ENCODE measurements at places on chromosomes 4 and X. TPM values are rescaled to one million over a fixed set of nuclear protein-coding genes. Genes with fewer than 3 reads are reported as not detected.

FAT4 gene
- total RNA-seq, result 11.3 TPM

LNX1 gene
- 25.6 TPM for total RNA-seq

DNA sequence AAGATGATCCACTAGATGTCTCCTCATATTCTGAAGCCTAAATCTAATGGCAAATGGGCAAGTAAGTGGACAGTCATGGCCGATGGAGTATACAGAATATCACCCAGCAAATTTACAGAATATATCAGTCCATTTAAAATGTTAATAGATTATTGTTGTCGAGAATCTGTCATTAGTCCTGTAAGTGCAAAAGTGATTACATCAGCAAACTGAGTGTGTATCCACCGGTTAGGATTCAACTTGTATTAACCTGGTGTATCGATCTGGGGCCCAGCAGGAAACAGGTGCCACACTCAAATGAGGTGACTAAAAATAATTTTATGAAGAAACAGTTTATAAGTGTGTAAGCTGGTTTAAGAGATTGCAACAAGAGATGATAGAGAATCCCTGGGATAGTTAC lies 367.9 kb upstream of the FAM47C start:
- no peak for DNase-seq

- no peak for DNase-seq
Observed at GRCh38 chr4:119110121-119110520, 25.5 kb upstream of the MYOZ2 start.

DNA sequence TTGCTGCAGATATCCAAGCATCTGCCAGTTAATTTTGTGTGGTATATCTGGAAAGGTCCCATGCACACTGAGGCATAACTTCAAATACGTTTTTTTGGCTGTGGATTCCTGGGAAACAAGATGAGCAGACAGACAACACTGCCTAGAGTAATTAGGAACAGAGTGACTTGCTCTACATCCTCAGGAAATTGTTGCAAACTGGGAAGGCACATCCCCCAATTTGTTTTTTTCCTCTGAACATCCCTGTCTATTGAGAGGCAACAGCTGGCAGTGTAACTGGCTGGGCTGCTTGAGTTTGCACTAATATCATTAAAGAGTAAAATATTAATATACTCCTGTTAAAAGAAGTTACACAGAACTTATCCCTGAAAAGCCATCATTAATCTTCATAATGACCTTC lies 207.7 kb upstream of the SLIT2 start:
- DNase-seq, result peak; percentile 64

ZMAT1 gene
- total RNA-seq, result 20.0 TPM

GRCh38 chr4:86608757-86609375 lies 14.8 kb downstream of the PTPN13 start:
- DNase-seq, result no peak

DNA sequence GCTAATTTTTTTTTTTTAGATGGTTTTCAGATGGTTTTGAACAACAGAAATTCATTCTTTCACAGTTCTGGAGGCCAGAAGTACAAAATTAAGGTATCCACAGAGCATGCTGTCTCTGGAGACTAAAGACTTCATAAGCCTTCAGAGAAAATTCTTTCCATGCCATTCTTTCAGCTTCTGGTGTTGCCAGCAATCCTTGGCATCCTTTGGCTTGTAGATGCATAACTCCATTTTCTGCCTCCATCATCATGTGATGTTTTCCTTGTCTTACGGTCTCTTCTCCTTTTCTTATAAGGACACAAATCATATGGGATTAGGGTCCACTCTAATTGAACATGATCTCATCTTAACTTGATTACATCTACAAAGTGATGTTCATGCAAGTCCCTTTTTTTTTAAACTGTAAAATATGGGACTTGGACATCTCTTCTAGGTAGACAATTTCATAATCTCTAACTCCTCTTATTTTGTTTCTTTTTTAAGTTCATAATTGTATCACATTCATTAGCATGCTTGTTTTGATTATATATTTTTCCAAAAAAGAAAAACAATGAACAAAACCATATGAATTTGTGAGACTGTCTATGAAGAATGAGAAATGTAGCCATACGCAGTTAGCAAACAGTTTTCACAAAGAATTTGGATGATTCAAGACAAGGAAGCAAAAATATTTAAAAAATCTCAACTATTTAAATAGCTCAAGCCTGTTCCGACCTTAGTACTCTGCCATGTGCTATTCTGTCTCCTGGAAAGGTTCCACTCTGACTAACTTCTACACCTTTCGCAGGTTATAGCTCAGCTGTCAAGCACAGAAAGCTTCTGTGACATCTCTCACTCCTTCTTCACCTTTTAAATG lies 53.1 kb upstream of the GIMD1 start:
- no peak for DNase-seq

GRCh38 chr4:34196375-34196774 lies 2047.9 kb downstream of the ARAP2 start:
- no peak for DNase-seq

GRCh38 chr4:5996641-5997040 lies 21.6 kb downstream of the C4orf50 start:
- no peak for DNase-seq

DNA sequence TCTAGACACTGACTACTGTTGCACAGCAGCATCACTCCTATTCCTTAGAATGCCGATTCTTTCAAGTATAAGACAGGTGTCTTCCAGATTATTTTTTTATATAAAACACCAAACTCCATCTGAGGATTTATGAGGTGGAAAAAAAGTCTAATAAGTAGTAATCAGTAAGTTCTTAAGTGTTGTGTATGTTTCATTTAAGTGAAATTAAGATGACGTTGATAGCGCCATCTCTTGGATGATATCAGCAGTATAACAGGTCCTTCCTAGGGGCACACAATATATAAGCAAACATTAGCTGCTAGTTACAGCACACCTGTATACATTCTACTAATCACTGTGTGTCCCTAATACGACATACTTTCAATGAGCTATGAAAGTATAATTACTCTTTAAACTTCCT lies 99.6 kb upstream of the STS start:
- no peak for DNase-seq

RNF150 gene
- total RNA-seq, result 34.2 TPM

GRCh38 chr4:39320381-39321115 lies 45.6 kb downstream of the RFC1 start:
- DNase-seq, result no peak

GRCh38 chrX:71941776-71942175 lies 31.1 kb downstream of the NHSL2 start:
- DNase-seq, result no peak

CLNK gene
- 2.8 TPM for total RNA-seq

DNA sequence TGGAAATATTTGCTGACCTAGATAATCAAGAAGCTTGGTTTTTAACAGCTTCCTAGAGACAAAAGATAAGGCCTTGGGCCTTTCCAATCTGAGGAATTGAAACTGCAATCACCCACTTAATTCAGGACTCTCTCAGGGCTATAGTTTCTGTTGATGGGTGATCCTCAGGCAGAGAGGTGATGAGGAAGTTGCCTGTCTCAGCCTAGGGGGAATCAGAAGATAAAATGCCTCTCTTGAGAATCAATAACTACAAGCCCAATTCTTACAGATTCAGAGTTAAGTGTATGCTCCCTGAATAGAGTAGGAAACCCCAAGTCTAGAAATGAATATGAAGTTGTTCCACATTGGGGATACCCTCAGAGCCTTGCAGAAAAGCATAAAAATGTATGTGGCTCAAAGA lies 45.5 kb downstream of the NFKB1 start:
- DNase-seq, result no peak

- peak; percentile 45 for DNase-seq
Observed at GRCh38 chr4:138645289-138645688, 370.3 kb upstream of the NOCT start.

DNA sequence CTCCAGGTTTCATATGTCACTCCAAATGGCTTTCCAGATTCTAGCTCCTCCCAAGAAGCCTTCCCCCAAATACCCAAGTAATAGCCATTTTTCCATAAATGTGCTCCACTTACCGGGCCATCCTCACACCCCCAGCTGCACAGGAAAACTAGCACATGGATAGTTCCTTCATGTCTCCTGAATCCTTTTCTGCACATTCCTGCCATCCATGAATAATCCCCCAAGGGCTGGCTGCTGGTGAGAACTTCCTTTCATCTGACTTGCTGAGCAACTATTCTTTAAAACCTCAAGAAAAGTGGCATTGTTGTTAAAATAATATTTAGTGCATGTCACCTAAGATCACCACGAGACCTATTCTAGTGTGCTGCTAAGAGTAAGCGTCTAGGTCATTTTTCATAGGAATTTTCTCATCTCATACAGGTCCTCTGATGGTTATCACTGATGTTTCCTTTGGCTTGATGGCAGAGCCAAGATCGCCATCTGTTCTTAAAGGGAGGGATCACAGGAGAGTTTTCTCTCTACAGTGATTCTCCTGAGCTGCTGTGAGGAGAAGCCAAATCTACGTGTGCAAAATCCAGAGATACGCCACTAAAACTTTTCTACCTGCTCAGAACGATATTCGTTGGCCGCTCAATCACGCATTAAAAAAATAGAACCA lies 71.3 kb downstream of the MAP3K15 start:
- no peak for DNase-seq

MEPE gene
- total RNA-seq, result not detected

SATL1 gene
- not detected for total RNA-seq

- peak; percentile 65 for DNase-seq
Observed at GRCh38 chr4:23770011-23770410, 119.8 kb downstream of the PPARGC1A start.

- DNase-seq, result no peak
Observed at GRCh38 chrX:12241026-12241425, 102.8 kb downstream of the FRMPD4 start.

SULT1E1 gene
- total RNA-seq, result 1.4 TPM

- DNase-seq, result no peak
Observed at GRCh38 chrX:123869488-123869887, 9.6 kb downstream of the XIAP start.

DNA sequence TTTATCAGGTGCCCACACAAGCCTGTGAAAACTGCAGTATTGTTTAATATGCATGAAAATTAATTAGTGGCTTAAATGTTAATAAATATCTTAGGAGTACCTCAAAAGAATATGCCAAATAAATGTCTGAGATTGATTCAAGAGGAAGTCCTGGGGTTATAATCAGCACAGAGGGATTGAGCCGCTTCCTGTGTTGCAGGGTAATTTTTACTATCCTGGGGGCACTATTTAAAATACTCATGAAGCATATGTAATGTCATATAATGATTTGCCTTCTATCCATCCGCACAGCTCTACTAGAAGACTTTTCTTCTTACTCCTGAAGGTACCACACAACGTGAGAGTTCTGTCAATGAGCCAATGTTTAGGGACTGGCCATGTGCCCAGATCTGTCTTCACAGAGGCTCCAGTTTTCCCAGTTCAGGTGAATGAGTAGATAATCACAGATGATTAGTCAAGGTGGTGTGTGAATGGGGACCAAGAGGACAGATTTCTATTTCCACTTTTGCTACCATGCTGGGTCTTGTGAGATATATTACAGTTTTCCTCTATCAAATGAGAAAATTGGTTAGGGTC lies 233.3 kb downstream of the USP46 start:
- no peak for DNase-seq

- DNase-seq, result no peak
Observed at GRCh38 chr4:1793496-1793840, 375 bp downstream of the FGFR3 start.

GRCh38 chr4:142402900-142403299 lies 443.2 kb downstream of the INPP4B start:
- DNase-seq, result no peak

PABPC4L gene
- 3.0 TPM for total RNA-seq

DUX4 gene
- not detected for total RNA-seq

- no peak for DNase-seq
Observed at GRCh38 chr4:152634110-152634760, 45.6 kb downstream of the TMEM154 start.

GRCh38 chrX:11064851-11065600 lies 46.1 kb upstream of the HCCS start:
- no peak for DNase-seq

GRCh38 chrX:49202022-49202421 lies 2.0 kb upstream of the SYP start:
- no peak for DNase-seq

STAP1 gene
- 3.9 TPM for total RNA-seq

KDR gene
- 28.8 TPM for total RNA-seq

GRCh38 chrX:30217465-30217864 lies 2.1 kb downstream of the MAGEB2 start:
- DNase-seq, result no peak
